ENCODE measurements at places on chromosomes 13 and 19. TPM values are rescaled to one million over a fixed set of nuclear protein-coding genes. Genes with fewer than 3 reads are reported as not detected.

DNA sequence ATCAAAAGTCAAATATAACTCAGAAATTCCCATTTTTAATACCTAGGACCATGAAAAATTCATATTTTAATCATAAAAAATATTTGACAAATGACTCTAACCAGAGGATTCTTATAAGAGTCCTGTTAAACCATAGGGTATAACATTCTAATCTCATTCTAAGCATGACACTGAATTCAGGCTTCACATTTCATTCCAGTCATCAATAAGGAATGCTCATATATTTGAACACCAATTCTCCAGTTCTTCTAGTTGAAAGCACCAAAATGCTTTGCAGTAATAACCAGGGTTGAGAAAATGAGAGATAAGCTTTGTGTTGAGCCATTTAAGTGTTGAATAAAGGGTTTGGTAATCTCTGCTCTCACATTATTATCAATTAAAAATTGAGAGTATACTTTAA lies 147.5 kb downstream of the VWA8 start:
- 0 out of 2 replicates have a peak, but pooled peaks cover 3% of the 10 kb centered on the region for H3K36me3 ChIP-seq
- peaks cover 12% of the 10 kb centered on the region for H3K4me1 ChIP-seq
- H3K27me3 ChIP-seq: no peaks in the 10 kb centered on the region
- peak; percentile 54 for DNase-seq

GRCh38 chr19:15964231-15964630 lies 15.4 kb downstream of the OR10H4 start:
- no peak overlapping the region for H3K4me3 ChIP-seq
- H3K4me1 ChIP-seq: no peaks in the 10 kb centered on the region
- no peaks in the 10 kb centered on the region for H3K27me3 ChIP-seq
- no peak overlapping the region for H3K27ac ChIP-seq
- no peak for DNase-seq

DNA sequence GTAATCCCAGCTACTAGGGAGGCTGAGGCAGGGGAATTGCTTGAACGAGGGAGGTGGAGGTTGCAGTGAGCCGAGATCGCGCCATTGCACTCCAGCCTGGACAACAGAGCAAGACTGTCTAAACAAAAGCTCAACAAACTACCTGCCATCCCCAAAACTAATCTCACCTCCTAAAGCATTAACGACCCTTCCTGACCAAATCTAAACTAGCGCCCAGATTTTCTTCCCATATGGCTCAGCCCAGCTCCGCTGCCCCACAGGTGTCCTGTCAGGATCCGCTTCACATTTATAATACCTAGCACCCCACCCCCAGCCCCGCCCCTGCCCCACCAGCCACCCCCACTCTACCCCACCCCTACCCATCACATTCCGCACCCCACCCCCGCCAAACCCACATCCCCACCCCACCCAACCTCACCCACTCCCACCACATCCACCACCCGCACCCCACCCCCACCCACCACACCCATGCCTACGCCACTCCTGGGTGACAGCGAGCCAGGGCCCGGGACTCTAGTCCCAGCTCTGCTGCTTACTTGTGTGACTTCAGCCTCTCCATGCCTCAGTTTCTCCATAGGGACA lies 599 bp downstream of the C19orf12 start:
- H3K4me3 ChIP-seq: peak overlapping the region; percentile 82
- 0 out of 2 replicates have a peak, but pooled peaks cover 4% of the 10 kb centered on the region for H3K36me3 ChIP-seq
- H3K27ac ChIP-seq: peak overlapping the region; percentile 73
- H3K27me3 ChIP-seq: no peaks in the 10 kb centered on the region
- DNase-seq: peak; percentile 10
- peaks cover 14% of the 10 kb centered on the region for H3K4me1 ChIP-seq

GRCh38 chr13:79003989-79004898 lies 345.3 kb upstream of the OBI1 start:
- no peak overlapping the region for H3K27ac ChIP-seq
- no peak overlapping the region for H3K4me3 ChIP-seq
- H3K36me3 ChIP-seq: no peaks in the 10 kb centered on the region
- no peak for DNase-seq
- H3K4me1 ChIP-seq: no peaks in the 10 kb centered on the region
- no peaks in the 10 kb centered on the region for H3K27me3 ChIP-seq

GRCh38 chr13:75393839-75394520 lies 88.0 kb downstream of the TBC1D4 start:
- no peaks in the 10 kb centered on the region for H3K4me1 ChIP-seq
- H3K27me3 ChIP-seq: no peaks in the 10 kb centered on the region
- H3K36me3 ChIP-seq: no peaks in the 10 kb centered on the region
- peak; percentile 19 for DNase-seq
- H3K27ac ChIP-seq: no peak overlapping the region
- H3K4me3 ChIP-seq: no peak overlapping the region

DNA sequence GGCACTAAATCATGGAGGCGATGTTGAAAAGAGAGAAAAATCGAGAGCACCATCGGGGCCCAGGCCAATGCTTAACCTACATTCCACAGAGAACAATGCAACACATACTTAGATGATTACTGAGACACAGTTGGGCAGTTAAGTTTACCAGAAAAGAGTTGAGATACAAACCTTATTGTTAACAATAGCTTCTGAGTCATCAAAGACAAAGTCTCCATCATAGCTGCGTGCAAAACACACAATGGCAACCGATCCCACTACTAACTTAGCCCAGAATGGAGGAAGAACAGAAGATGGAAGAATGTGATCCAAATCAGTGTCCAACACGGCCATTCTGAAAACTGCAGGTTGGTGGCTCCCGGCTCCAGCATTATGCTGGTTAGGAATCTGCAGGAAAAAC lies 6.2 kb downstream of the TMTC4 start:
- H3K4me1 ChIP-seq: no peaks in the 10 kb centered on the region
- no peaks in the 10 kb centered on the region for H3K27me3 ChIP-seq
- no peak overlapping the region for H3K27ac ChIP-seq
- DNase-seq: peak; percentile 3

- no peaks in the 10 kb centered on the region for H3K36me3 ChIP-seq
- H3K4me3 ChIP-seq: no peak overlapping the region
- H3K27ac ChIP-seq: no peak overlapping the region
- DNase-seq: no peak
Observed at GRCh38 chr19:30924670-30925069, 424.6 kb downstream of the TSHZ3 start.

DNA sequence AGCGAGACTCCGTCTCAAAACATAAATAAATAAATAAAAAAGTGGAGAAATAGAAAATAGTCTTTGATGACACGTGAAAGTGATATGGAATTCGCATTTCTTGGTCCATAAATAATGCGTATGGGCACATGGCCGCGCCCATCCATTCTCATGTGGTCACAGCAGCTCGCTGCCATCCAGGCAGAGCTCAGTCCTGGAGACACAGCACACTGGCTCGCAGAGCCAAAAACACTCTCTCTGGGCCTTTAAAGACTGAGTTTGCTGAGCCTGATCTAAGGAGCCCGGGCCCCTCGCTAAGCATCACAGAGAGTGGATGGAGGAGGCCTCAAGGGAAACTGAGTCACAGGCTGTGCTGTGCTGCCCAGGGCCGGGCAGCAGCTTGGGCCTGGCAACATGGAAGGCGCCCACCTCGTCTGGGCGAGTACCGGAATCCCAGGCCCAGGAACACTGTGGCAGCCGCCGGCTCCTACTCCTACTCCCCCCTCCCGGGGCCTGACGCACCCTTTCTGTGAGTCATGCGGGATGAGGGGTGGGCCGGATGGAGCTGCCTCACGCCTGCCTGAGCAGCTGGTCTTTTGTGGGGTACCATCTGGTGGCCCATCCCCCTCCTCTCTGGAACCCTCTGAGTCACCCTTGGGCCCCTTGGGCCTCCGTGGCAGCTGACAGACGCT lies 28.9 kb upstream of the CACTIN start:
- no peaks in the 10 kb centered on the region for H3K27me3 ChIP-seq
- peak overlapping the region; percentile 87 for H3K27ac ChIP-seq
- peak; percentile 94 for DNase-seq
- no peak overlapping the region for H3K4me3 ChIP-seq

Gene PCP2
- not detected for total RNA-seq

Gene FUT6
- total RNA-seq: not detected

All from GM23248 (cell line).